ENCODE measurements at places on chromosomes 16 and 17.

DNA sequence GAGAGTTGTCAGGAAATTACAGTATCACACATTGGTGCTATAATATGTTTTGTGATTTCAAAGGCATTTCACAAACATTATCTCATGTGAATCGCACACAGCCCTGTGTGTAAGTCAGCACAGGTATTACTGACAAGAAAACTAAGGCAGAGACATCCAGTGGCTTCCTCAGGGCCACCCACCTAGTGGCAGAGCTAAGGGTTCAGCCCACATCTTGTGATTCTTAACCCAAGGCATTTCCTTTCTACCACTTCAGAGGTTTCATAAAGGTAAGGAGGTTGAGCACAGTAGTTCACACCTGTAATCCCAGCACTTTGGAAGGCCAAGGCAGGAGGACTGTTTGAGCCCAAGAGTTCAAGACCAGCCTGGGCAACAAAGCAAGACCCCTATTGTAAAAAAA is 58.2 kb downstream of the STX8 start:
- no peak for DNase-seq

DNA sequence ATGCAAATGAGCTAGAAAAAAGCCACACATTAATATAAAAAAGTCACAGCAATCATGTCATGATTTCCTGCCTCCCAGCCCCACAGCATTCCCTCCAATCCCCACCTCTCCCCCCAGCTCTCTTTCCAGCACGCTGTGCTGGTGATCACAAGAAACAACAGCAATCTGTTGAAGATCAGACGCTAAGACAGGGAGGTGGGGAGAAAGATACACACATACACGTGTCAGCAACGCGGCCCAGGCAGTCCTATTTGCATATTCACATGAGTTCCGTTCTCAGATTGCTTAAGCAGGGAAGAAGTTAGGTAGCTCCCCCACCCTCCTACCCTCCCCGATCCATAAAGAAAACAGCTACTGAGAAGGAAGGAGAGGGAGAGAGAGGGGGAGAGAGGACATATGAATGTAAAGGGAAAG is 405.5 kb upstream of the PSMD7 start:
- no peak for DNase-seq

- DNase-seq = no peak
Observed at GRCh38 chr16:59510008-59510424, 775.9 kb upstream of the GOT2 start.

DNA sequence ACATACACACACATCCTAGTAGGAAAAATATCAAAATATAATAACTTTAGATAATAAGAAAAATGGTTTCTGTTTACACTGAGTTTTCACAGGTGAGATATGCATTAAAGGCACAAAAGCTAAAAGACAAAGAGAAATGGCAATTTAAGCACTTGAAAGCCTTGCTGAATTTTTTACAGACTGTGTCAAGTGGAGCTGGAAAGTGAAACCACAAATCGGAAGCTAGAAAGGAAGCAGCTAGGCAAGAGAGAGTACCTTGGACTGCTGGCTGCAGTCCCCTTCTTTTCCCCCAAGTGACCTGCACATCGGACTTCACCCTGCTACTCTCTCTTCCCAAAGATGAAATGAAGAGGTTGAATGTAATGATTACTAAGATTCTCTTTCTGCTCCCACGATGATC is 135.1 kb downstream of the CDH13 start:
- DNase-seq = no peak

DNA sequence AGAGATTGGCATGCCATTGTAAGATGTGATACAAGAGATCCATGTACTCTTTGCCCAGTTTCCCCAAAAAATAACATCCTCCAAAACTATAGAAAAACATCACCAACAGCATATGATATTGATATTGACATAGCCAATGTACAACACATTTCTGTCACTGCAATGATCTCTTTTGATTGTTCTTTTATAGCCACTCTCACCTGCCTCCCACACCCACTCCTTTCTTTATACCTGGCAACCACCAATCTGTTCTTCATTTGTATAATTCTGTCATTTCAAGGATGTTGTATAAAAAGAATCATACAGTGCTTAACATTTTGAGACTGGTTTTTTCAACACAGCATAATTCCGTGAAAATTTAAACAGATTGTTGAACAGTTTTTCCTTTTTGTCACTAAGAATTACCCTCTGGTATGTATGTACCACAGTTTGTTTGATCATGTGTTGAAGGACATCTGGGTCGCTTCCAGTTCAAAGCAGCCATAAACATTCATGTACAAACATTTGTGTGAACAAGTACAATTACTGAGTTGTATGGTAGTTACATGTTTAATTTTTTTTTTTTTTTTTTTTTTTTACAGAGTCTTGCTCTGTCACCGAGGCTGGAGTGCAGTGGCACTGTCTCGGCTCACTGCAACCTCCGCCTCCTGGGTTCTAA is 9.9 kb downstream of the KRTAP9-1 start:
- DNase-seq = no peak

GRCh38 chr17:59627770-59628171 is 8.1 kb downstream of the CLTC start:
- DNase-seq = no peak

Data from stimulated activated CD8-positive, alpha-beta memory T cell treated with anti-CD3 and anti-CD28 coated beads, Interleukin-4, amount 100 ng/mL, for 4 hours (primary cell).